ENCODE measurements at places on chromosomes 1 and 21.

GRCh38 chr1:152513081-152513480 is 1.2 kb upstream of the CRCT1 start:
- DNase-seq: no peak

DNA sequence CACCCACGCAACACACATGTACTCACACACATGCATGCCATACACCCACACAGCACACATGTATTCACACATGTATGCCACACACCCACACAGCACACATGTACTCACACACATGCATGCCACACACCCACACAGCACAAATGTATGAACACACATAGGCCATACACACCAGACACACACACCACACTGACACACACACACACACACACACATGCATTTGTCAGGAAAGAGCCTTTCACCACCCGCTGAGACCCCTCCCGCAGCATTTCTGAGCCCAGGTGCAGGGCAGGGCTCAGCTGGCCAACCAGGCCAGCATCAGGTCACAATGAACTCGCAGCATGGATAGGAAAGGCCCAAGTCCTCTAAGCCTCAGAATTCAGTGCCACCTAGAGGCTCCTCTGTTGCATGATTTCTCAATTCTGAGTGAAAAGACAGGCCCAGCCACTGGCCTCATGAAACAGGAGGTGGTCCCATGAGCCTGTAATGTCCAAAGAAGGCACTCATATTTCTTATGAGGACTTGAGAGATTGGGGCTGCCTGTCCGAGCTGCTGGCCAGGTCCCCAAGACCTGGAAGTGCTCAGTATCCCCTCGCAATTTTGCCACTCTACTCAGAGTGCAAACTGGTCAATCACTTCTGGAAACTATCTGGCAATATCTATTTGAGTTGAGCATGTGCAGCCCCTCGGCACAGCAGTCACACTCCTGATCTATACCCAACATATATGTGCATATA is 57.3 kb downstream of the PSMG1 start:
- peak; percentile 85 for DNase-seq

DNA sequence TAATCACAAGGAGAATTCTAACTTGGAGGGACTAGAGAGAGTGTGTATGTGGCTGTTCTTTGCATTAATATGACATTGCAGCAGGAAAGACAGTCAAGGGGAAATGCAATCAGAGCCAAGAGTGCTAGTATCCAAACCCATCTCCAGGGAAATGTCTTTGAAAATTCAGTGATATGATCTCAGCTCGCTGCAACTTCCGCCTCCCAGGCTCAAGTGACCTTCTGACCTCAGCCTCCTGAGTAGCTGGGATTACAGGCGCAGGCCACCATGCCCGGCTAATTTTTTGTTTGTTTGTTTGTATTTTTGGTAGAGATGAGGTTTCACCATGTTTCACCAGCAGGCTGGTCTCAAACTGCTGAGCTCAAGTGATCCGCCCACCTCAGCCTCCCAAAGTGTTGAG is 16.3 kb downstream of the VASH2 start:
- no peak for DNase-seq

DNA sequence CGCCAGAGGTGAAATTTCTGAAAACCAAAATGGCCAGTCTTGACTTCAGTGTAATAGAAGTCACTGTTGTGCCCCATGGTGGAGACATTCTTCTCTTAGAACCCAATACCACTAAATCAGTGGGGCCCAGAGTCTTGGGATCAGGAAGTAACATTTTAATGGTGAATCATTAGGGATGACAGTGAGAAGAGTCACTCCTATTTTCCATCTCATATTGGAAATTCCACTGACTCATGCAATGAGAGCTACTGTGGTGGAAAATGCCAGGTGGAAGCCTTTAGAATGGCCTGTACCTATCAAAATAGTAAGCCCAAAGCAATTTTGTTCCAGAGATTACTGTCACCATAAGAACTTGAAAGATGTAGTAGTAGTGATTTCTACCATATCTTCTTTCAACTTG is 20.6 kb upstream of the PPM1J start:
- no peak for DNase-seq

DNA sequence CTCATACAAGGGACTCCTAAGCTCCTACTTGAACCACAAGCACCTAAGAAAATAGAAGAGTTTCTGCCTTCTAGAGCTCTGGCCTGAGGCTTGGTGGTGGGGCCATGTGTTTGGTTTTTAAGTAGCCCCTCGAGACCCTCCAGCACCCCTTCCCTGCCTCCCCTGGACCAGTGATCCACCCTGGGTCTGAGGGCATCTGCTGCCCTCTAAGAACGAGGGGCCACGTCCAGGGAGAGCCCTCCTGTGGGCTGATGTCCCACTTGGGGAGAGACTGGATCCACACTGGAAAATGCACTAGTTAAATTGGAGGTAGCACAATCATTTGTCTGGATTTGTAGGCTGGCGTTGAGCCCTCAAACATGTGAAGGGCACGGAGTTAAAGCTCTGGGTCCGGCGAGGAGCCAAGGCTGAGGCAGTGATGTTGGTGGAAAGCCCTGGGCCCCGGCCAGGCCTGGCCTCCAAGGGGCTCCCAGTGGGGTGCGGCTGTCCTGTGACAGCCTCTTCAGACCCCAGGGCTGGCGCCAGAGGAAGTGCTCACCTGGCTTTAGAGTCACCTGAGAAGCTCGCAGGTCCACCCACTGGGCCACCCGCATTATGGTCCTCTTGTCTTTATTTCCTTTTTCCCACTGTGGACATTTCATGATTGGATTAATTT is 65.2 kb downstream of the SLC37A1 start:
- DNase-seq: no peak

DNA sequence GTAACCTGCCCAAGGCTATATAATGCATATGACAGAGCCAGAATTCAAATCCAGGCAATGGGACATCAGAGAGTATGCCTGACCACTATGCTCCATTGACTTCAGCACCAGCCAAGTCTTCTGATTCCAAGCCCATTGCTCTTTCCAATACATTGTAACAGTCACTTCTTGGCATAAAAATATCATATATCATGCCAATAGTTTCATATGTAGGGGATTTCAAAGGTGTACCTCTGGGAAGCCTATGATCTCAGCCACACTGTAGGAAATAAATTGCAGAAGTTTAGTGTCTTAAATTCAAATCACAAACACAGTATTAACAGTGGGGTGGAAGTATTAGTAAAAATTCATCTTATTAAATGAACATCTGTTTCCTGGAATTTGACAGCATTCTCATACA is 30.0 kb upstream of the ROR1 start:
- DNase-seq: no peak

- DNase-seq: peak; percentile 6
These were observed 23.4 kb upstream of the TSPAN2 start for GRCh38 chr1:115112496-115113375.

GRCh38 chr1:14842891-14843290 is 244.4 kb downstream of the KAZN start:
- DNase-seq: no peak

GRCh38 chr1:199691540-199691939 is 336.0 kb upstream of the NR5A2 start:
- no peak for DNase-seq

Data from RPMI8226 (cell line).